Nephron progenitor cell (in vitro differentiated cells): ENCODE measurements at places on chromosomes 16 and 17.

- no peak within 1 kb of the TSS for H3K27ac ChIP-seq
- peaks cover 20% of the 10 kb centered on the region for H3K27me3 ChIP-seq
- peaks cover 33% of the 10 kb centered on the region for H3K36me3 ChIP-seq
Measured at GRCh38 chr17:1649844-1650501, at the start of gene RILP. Gene RILP, minus strand, starts transcription at chr17:1649866. Its CDS starts 62 bp downstream, at chr17:1649804.

GRCh38 chr17:17703140-17703919 is 22.1 kb downstream of the RAI1 start:
- peak overlapping the region; percentile 58 for H3K4me3 ChIP-seq
- peaks cover 84% of the 10 kb centered on the region for H3K4me1 ChIP-seq
- peak; percentile 72 for DNase-seq

GRCh38 chr17:40597156-40597555 is 31.9 kb upstream of the CCR7 start:
- H3K27ac ChIP-seq = peak overlapping the region; percentile 85
- DNase-seq = no peak
- H3K36me3 ChIP-seq = no peaks in the 10 kb centered on the region
- no peak overlapping the region for H3K4me3 ChIP-seq
- peaks cover 75% of the 10 kb centered on the region for H3K4me1 ChIP-seq

GRCh38 chr17:79830763-79831264 is 8.4 kb downstream of the CBX4 start:
- H3K27me3 ChIP-seq = peaks cover 98% of the 10 kb centered on the region
- H3K27ac ChIP-seq = no peak overlapping the region
- DNase-seq = no peak

- H3K36me3 ChIP-seq = no peaks in the 10 kb centered on the region
- H3K4me3 ChIP-seq = no peak overlapping the region
- H3K4me1 ChIP-seq = peaks cover 18% of the 10 kb centered on the region
- peaks cover 5% of the 10 kb centered on the region for H3K27me3 ChIP-seq
- H3K27ac ChIP-seq = peak overlapping the region; percentile 31
Measured at GRCh38 chr17:78665952-78666920, 89.0 kb upstream of the DNAH17 start.

GRCh38 chr16:86740906-86741799 is 162.8 kb downstream of the FOXL1 start:
- H3K36me3 ChIP-seq = peaks cover 12% of the 10 kb centered on the region
- DNase-seq = peak; percentile 82
- H3K4me1 ChIP-seq = peaks cover 80% of the 10 kb centered on the region
- peak overlapping the region; percentile 62 for H3K4me3 ChIP-seq
- H3K27ac ChIP-seq = peak overlapping the region; percentile 94

DNA sequence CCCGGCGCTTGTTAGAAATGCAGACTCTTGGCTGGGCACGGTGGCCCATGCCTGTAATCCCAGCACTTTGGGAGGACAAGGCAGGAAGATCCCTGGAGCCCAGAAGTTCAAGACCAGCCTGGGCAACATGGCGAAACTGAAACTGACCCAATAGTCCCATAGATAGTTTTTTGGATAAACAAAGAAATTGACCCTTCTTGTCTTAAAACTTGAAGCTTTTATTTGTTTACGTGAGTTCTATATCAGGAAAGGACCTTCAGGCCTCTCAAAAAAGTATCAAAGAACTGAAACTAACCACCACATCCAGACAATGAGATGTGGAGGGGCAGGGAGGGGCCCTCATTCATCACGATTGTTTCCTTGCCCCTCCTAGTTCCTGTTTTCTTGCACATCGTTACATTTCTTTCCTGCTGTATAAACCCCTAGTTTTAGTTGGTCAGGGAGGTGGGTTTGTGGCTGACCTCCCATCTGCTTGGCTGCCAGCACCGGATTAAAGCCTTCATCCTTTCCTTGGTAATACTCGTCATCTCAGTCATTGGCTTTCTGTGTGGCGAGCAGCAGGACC is 29.9 kb upstream of the PRM1 start:
- H3K36me3 ChIP-seq = no peaks in the 10 kb centered on the region
- peaks cover 35% of the 10 kb centered on the region for H3K4me1 ChIP-seq
- no peak overlapping the region for H3K4me3 ChIP-seq
- DNase-seq = no peak
- peaks cover 17% of the 10 kb centered on the region for H3K27me3 ChIP-seq

- H3K4me1 ChIP-seq = no peaks in the 10 kb centered on the region
- no peak for DNase-seq
- no peak overlapping the region for H3K27ac ChIP-seq
- no peaks in the 10 kb centered on the region for H3K36me3 ChIP-seq
- no peak overlapping the region for H3K4me3 ChIP-seq
Measured at GRCh38 chr17:79579074-79579800, 31.6 kb downstream of the RBFOX3 start.

DNA sequence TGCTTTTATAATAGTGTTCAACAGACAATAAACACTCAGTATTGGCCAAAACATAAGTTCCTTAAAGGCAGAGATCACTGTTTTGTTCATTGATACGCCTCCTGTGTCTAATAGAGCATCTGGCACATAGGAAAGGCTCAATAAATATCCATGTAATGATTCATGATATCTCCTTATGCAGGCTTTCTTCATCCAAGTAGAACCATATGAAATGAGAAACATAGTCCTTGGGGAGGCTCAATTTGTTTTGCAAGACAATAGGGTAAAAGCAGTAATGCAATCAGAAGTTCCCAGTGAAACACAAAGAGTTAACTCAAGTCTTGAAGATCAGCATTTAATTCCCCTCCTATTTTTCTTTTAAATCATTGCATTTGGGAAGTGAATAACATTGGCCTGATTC is 16.4 kb downstream of the CDH8 start:
- H3K4me1 ChIP-seq = no peaks in the 10 kb centered on the region
- H3K4me3 ChIP-seq = no peak overlapping the region

- H3K36me3 ChIP-seq = peaks cover 3% of the 10 kb centered on the region
- H3K4me3 ChIP-seq = no peak overlapping the region
- no peaks in the 10 kb centered on the region for H3K4me1 ChIP-seq
- no peak overlapping the region for H3K27ac ChIP-seq
- DNase-seq = no peak
Measured at GRCh38 chr16:14320406-14320805, 249.3 kb downstream of the MRTFB start.

- peaks cover 19% of the 10 kb centered on the region for H3K36me3 ChIP-seq
- no peak for DNase-seq
- peaks cover 6% of the 10 kb centered on the region for H3K27me3 ChIP-seq
- H3K4me1 ChIP-seq = peaks cover 29% of the 10 kb centered on the region
Measured at GRCh38 chr16:28212532-28212873, 738 bp upstream of the XPO6 start.

DNA sequence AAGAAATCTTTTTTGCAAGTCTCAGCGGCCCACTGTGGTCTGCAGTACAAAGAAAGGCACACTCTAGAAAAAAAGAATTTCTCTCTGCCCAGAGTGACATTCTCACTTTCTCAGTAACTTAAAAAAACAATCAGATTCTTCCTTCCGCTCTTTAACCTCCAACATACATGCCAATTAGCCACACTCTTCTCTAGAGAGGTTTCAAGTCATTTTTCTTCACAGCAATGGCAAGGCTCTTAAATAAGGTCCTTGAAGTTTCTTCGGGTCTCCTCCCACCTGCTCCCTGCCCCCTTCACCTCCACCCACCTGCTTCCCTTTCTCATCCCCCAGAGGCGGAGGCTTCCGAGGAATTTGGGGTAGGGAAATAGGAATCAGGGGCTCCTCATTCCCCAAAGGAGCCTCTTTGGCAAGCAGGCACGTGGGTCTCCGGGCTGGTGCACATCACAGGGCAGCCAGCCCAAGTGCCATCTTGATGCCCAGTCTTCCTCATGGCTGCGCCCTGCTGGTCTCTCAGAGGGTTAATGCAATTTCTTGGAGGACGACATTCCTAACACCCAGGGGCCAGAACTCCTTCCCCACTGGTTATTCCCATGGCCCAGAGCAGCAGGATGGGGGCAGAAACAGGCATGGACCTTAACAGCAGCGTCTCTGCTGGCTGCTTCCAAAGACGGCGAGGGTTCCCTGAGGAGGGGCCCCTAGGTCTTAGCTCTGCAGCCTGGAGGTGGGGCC is 855 bp upstream of the MEOX1 start:
- DNase-seq = peak; percentile 20
- H3K36me3 ChIP-seq = no peaks in the 10 kb centered on the region
- peak overlapping the region; percentile 81 for H3K4me3 ChIP-seq
- H3K27me3 ChIP-seq = no peaks in the 10 kb centered on the region

GRCh38 chr16:74635303-74635702 is 28.4 kb upstream of the GLG1 start:
- no peaks in the 10 kb centered on the region for H3K4me1 ChIP-seq
- DNase-seq = no peak
- no peak overlapping the region for H3K27ac ChIP-seq
- peaks cover 71% of the 10 kb centered on the region for H3K36me3 ChIP-seq
- no peaks in the 10 kb centered on the region for H3K27me3 ChIP-seq
- H3K4me3 ChIP-seq = no peak overlapping the region

GRCh38 chr17:164303-165235 is 16.9 kb downstream of the DOC2B start:
- H3K4me3 ChIP-seq = no peak overlapping the region
- H3K4me1 ChIP-seq = peaks cover 17% of the 10 kb centered on the region
- no peaks in the 10 kb centered on the region for H3K36me3 ChIP-seq

DNA sequence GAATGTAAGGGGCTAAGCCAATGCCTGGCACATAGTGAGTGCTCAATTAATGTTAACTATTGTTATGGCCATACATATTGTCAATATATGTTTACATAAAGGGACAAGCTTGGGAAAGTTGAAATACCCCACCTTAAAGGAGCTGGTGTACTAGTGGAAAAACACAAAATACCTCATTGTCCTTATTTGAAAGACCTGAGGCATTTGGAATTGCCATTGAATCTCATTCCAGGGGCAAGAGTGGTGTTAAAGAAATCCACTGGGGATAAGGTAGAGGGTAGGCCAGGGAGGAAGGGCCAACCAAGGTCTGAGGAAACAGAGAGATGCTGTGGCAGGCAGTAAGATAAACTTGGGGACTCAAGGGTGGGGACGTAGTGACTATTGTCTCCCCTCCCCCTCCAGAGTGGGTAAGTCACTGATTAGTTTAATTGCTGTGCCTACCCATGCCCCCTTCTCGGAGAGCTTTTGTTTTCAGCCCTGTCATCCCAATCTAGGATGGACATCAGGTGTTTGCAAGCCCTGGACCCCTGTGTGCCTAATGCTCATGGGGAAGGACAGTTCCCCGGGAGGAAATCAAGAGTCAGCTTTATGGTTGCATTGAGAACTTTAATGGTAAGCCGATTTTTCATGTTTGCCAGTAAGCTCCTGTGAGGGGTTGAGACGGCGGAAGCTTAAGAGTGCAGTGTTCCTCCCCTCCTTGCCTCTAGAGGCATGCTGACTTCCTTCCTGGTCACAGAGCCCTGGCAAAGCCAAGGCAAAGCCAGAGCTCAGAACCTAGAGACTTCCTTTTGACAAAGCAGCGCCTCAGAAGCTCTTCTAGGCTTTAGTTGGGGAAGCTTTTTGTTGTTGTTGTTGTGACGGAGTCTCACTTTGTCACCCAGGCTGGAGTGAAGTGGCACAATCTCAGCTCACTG is 2.5 kb upstream of the HEATR9 start:
- peaks cover 9% of the 10 kb centered on the region for H3K4me1 ChIP-seq
- DNase-seq = no peak
- no peak overlapping the region for H3K27ac ChIP-seq
- H3K27me3 ChIP-seq = peaks cover 7% of the 10 kb centered on the region

- no peaks in the 10 kb centered on the region for H3K4me1 ChIP-seq
- DNase-seq = no peak
- peaks cover 25% of the 10 kb centered on the region for H3K27me3 ChIP-seq
Measured at GRCh38 chr17:27265333-27265732, 28.6 kb upstream of the WSB1 start.

- H3K36me3 ChIP-seq = peaks cover 51% of the 10 kb centered on the region
- peaks cover 4% of the 10 kb centered on the region for H3K4me1 ChIP-seq
- H3K27ac ChIP-seq = no peak overlapping the region
Measured at GRCh38 chr16:70665113-70665694, 18.8 kb downstream of the IL34 start.

GRCh38 chr16:27317738-27318391 is 4.1 kb downstream of the IL4R start:
- DNase-seq = no peak
- peaks cover 31% of the 10 kb centered on the region for H3K4me1 ChIP-seq
- H3K27me3 ChIP-seq = peaks cover 18% of the 10 kb centered on the region
- H3K27ac ChIP-seq = no peak overlapping the region
- H3K36me3 ChIP-seq = no peaks in the 10 kb centered on the region

DNA sequence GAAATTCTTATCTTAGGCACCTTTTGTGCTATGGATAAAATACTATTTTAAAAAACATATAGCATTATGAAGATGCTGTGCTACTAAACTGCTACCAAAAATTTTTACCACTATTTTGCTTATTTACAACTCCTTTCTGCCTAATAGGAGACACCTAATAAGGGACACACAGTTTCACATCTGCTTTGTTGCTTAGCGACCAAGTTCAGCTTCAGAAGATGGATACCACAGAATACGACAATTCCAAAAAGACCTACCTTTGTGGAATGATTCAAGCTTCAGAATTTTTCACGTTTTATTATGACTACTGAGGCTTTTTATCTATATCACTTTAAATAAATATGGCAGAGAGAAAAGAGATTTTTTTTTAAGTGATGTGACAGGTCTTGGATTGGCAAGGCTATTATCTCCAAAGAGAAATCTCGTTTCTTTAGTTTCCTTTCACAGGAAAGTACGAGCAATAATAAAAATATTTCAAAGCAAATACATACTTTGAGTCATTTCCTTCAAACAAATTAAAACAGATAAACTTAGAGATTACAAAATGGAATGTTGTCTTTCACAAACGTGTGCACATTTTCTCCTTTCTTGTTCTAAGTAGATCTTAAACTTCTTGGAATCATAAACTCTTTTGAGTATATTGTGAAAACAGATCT is 35.4 kb downstream of the SPAG9 start:
- H3K4me3 ChIP-seq = no peak overlapping the region
- no peak overlapping the region for H3K27ac ChIP-seq
- no peaks in the 10 kb centered on the region for H3K27me3 ChIP-seq
- DNase-seq = no peak
- peaks cover 18% of the 10 kb centered on the region for H3K36me3 ChIP-seq

- no peak overlapping the region for H3K4me3 ChIP-seq
- no peak overlapping the region for H3K27ac ChIP-seq
- peaks cover 3% of the 10 kb centered on the region for H3K27me3 ChIP-seq
- no peak for DNase-seq
- peaks cover 7% of the 10 kb centered on the region for H3K4me1 ChIP-seq
Measured at GRCh38 chr16:30987581-30988190, 2.7 kb downstream of the HSD3B7 start.
